Stimulated activated CD8-positive, alpha-beta memory T cell treated with anti-CD3 and anti-CD28 coated beads, Interleukin-4, amount 100 ng/mL, for 24 hours (primary cell): ENCODE measurements at places on chromosomes 12 and 14.

DNA sequence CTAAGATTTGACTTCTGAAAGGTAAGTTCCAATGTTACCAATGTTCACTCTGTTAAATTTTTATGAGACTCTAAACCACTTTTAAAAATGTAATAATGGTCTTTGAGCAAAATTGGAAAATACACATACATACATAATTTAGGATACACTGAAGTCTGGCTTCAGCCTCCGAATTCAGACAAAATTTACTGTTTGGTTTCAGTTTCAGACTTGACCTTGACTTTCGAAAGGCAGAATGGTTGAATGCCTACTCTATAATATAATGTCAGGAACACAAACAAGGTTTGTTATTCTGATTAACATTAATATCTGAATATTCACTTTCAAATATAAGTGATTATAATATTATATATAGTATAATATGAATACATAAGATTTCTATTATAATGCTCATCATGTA lies 74.1 kb upstream of the KRAS start:
- no peak for DNase-seq

DNA sequence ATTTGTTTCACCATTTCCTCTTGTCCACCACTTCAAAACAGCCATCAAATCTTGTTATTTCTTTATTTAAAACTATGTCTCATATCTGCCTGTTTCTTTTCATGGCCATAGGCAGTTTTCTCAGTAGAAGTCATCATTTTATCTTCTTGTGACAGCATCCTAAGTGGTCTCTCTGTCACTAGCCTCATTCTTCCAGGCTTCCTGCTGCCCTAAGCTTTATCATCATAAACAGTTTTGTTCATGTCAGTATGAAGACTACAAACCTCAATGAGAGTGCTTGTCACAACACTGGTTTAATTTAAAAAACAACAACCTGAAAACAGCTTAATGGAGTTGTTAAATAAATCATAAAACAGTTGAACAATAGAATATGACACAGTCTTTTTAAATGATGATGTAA lies 387.8 kb upstream of the RPL10L start:
- DNase-seq: no peak

GRCh38 chr14:70451874-70452273 lies at the start of gene ADAM21:
TSS of gene ADAM21 (plus strand) at chr14:70452174. CDS start at chr14:70457500, 5,326 bp downstream.
- no peak for DNase-seq

DNA sequence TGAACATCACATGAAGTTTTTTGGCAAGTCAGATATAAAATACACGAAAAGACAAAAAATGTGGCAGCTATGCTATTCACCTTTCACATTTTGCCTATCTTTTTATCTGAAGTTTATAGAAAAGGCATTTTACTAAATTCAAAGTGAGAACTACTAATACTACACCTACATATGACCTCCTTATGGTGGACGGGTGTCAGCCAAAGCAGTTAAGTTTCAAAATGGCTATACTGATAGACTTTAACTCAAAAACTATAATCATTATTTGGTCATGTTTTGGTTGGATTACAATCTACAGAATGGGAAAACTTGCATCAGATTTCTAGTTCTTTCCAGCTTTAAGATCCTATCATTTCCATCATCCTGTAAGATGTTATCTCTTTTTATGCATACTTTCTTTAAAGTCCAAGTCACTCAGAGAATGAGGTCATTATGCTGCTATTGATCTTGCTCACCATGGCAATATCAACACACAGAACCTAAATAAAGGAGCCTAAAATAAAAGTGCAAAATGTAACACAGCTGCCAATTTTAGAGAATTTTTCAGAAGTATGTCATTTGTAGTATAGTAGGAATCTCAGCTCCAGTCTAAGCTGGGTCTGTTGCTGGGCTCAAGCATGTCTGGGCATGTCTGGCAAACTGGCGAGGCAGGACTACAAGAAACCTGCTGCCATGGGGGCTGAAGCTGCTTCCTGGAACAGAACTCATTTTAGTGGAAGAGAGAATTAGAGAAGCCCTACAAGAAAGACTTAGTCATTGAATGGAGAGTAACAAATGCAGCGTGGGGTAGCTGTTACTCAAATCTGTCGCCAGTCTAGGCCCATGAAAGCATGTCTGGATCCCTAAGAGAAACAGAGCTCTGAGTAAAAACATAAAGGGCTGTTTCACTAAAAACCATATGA lies 7.6 kb upstream of the AEBP2 start:
- DNase-seq: peak; percentile 15

- no peak for DNase-seq
Measured at GRCh38 chr14:54275997-54276725, 120.6 kb upstream of the CDKN3 start.

DNA sequence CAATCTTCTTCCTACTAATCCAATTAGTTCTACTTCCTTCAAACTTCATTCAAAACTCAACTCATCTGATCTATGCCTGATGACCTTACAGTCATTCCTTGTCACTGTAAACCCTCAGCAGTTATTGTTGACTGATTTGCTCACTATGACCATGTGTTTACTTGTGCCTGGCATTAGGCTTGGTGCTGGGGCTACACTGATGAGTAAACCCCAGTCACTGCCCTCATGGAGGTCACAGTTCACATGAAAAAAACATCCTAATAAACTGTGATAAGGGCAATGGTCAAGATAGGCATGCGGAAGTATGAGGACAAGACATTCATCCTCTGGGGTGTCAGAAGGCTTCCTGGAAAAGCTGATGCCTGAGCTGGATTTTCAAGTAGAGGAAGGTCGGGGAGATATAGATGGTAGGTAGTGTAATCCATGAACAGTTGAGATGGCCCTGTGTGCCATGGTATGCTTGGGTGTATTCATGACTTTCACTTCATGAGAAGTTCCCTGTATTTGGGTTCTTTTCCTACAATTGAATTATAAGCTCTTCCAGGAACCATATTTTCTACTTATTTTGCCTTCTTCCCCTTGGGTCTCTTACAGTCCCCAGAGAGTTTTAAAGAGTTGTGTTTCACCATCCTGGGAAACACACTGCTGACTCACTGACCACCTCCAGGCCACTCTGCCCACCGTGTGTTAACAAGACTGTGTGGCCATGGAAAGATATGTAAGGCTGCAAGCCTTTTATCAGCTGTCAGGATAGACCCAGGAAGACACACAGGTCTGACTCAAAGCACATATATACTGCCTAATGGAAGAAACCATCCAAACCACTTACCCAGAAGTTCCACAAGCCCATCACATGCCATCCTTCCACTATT lies 38.7 kb upstream of the DUSP6 start:
- DNase-seq: no peak

DNA sequence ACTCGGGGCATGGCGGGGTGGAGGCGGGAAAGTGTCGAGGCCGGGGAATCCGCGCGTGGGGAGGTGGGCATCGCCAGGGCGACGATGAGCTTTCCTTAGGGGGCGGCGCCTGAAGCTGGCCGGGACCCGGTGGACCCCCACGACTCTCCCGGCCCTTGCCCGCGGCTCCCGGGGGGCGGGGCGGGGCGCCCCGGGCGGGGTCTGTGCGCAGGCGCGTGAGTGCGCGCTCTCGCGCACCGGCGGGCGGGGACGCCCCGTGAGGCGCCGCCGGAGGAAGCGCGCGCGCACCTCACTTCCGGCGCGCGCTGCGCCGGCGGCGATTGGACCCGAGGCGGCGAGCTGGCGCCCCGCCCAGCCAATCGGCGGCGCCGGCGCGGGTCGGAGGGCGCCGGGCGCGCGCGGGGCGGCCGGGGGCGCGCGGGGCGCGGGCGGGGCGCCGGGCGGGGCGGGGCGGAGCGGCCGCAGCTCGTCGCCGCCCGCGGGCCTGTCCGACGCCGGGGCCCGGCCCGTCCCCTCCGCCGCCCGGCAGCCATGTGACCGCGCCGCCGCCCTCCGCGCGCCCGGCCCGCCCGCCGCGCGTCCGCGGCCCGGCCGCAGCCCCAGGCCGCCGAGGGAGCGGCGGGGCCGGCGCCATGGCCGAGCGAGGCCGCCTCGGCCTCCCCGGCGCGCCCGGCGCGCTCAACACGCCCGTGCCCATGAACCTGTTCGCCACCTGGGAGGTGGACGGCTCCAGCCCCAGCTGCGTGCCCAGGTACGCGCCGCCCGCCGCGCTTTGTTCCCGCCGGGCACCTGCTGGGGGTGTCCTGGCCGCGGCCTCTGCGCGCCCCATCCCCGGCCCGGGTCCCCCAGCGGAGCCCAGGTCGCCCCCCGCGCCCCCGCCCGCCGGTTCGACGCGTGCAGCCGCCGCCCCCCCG lies at the start of gene PACS2:
PACS2 (plus strand) TSS at position 462 of the 914 bp plus-strand sequence; CDS start at position 633, 171 bp downstream.
- DNase-seq: peak; percentile 64

DNA sequence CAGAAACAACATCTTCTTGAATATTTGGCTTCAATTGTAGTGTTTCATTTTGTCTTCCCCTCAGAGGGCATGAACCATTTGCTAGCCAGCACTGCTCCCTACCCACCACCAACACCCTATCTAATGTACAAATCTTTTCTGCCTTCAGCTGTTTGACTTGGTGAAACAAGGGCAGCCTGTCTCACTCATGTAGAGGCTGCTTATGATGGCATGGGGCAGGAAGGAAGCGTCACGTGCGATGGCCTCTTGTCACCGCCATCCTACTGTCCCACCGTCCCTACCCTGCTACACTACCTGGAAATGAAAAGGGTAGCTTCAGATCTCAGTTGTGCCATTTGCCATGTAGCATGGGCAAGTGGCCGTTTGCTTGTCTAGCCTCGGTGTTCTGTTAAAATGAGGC lies 29.9 kb upstream of the LRTM2 start:
- no peak for DNase-seq

GRCh38 chr12:56034586-56035332 lies 7.0 kb upstream of the RPS26 start:
- DNase-seq: no peak

DNA sequence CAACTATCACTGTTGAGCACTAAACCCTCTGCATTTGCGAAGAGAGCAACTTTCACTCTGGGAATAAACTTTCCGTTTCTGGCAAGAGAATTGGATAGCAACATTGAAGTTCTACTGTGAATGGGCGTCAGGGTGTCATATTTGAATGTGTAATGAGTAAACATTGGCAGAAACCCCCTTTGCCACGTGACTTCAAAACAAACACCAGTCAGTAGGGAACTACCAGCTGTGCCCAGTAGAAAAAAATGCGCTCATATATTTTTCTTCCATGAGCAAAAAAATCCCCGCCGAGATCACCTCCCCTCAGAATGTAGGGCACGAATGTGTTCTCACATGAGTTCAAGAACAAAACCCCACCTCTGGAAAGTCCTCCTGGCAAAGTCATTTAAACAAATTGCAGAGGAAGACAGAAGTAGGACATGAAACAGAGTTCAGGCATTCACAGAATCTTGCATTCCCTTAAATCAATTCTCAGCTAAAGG lies 80.6 kb downstream of the BTG1 start:
- DNase-seq: peak; percentile 9

DNA sequence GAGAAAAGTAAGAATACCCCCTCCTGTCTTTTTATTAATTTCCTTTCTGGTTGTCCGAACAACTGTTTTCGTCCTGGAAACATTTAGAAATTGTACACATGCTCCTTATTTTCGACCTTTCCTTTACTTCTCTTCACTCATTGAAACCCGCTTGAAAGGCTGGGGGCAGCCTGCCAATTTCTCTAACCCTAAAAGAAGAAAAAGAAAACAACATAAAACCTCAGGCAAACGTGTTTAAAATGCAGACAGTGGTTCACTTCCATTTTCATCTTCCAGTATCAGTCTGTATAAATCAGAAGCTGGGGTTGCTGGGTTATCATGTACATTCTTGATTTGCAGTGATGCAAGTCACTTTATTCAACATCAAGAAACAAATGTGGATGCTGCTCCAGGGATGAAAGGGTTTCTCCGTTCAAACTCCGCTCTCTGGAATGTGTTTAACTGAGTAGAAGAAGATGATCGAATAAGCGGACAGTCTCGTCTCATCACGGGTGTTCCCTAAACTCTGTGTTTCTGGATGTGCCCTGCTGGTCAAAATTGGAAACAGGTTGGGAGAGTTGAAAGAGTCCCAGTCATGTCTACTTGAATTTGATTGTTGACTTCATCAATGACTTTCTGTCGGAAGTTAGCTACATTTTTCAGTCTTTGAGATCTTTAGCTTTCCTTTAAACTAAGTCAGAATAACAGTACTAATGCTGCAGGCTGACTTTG lies 1042.2 kb downstream of the BCL11B start:
- DNase-seq: no peak

- peak; percentile 40 for DNase-seq
Measured at GRCh38 chr14:77067632-77068516, 30.2 kb upstream of the CIPC start.

DNA sequence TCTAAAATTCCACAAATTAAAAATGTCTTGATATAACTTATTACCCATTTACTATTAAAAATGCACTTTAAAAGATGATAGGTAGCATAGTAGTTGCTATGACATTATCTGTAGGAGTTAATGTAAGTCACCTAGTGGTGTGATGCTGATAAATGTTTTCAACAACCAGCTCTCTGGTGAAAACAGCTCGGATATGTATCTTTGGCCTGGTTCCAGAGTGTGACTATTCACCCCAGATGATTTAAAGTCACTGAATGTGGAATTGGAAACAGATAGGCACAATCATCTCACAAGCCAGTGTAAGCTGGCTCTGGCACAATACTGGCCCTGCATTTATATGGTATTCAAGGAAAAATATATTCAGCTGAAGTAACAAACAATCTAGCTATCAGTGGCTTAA lies 9.2 kb upstream of the CCDC196 start:
- DNase-seq: no peak

DNA sequence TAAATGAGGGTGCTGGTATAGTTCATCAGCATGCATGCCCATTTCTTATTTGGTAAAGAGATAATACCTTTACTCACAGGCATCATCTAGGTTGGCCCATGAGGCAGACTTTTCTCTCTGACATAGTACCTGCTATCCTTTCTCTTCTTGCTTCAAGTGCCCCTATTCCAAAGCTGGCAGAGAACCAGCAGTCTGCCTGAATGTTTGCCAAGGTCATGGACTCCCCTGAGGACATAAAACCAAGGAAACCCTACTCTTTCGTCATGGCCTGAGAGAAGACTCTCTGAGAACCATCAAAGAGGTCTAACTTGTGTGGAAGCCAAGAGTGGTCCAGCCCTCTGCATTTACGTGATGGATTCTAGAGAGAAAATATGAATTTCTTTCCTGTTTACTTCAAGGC lies 11.9 kb downstream of the PPP1R36 start:
- DNase-seq: no peak

DNA sequence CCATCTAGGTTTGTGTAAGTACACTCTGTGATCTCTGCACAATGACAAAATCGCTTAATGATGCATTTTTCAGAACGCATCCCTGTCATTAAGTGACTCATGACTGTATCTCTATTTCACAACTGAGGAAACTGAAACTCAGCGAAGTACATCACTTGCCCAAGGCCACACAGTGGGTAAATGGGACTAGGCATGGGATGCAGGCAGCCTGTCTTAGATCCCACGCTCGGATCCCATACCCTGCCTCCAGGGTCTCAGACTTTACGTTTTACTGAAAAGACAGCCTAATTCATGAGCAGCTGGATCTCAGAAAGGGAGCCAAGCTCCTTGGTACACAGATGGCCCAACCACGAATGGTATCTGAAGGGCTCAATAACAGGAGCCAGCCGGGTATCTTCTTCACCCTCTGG lies 2.4 kb upstream of the MLEC start:
- DNase-seq: no peak

GRCh38 chr14:94031883-94032279 lies 5.7 kb downstream of the OTUB2 start:
- no peak for DNase-seq
